CD4-positive, alpha-beta T cell treated with Interleukin-15 for 4 hours (primary cell): ENCODE measurements at places on chromosomes 11 and 22.
A peak's percentile ranks its signal among the peaks of the same experiment; 100 is the strongest.

- no peak for DNase-seq
Observed at GRCh38 chr11:130197386-130198035, 37.9 kb downstream of the ST14 start.

DNA sequence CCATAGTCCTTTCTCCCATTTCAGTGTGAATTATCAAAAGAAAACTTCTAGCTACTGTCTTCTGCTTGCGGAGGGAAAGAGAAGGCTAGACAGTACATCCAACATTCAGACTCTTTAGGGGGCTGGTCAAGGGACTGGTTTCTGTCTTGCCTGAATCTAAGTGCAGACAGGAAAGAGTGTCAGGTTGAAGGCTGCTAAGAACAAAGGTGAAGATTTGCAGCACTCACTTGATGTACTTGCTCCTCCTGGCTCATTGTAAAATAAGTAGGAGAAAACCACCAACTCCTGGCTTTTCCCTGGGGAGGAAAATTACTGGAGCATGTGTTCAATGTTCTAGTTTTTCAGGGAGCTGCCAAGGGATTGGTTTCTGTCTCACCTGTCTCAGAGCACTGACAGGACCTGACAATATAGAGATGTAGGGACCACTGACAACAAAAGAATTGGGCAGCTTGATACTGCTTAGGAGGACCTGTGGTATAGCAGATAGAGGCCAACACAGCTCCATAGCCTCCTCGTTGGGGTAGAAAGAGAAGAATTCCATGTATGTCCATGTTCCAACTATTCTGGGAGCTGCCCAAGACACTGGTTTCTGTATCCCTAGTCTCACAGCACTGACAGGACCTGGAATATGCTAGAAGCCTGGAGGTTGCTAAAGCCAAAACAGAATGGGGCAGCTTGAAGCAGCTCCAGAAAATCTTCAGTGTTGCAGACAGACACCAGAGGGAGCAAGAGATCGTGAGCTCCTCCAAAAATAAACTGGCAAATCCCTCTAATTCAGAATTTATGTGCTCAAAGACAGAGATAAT lies 39.7 kb upstream of the MMP12 start:
- no peak for DNase-seq

GRCh38 chr11:64164392-64165312 lies 1.3 kb downstream of the MACROD1 start:
- no peak for DNase-seq

GRCh38 chr11:19380375-19380774 lies 139.6 kb upstream of the E2F8 start:
- no peak for DNase-seq

- no peak for DNase-seq
Observed at GRCh38 chr11:65945430-65945911, at the start of gene TSGA10IP. TSS of gene TSGA10IP (plus strand) at chr11:65945480. CDS start at chr11:65945676, 196 bp downstream.

DNA sequence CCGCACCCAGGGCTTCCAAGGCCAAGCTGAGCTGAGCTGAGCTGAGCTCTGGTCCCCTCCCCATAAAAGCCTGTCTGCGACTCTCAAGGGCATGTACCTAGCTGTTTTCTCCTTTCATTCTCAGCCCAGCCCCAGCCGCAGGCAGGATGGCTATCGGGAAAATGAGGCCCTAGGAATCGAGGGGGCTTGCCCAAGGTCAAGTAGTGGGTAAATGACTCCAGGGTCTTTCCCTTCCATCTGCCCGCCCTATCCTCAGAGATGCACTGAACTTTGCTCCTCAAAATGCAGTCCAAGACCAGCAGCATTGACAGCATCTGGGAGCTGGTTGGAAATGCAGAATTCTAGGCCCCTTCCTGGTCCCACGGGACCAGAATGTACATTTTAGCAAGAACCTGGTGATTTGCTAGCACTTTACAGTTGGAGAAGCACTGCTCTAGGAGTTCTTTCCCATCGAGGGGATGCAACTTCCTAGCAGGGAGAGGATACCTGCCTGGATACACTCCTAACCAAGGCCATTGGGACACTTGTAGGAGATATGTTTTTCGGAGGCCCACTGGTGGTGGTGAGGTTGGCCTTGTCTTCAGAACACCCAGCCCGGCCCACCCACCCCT lies 43.2 kb upstream of the ACCSL start:
- no peak for DNase-seq

DNA sequence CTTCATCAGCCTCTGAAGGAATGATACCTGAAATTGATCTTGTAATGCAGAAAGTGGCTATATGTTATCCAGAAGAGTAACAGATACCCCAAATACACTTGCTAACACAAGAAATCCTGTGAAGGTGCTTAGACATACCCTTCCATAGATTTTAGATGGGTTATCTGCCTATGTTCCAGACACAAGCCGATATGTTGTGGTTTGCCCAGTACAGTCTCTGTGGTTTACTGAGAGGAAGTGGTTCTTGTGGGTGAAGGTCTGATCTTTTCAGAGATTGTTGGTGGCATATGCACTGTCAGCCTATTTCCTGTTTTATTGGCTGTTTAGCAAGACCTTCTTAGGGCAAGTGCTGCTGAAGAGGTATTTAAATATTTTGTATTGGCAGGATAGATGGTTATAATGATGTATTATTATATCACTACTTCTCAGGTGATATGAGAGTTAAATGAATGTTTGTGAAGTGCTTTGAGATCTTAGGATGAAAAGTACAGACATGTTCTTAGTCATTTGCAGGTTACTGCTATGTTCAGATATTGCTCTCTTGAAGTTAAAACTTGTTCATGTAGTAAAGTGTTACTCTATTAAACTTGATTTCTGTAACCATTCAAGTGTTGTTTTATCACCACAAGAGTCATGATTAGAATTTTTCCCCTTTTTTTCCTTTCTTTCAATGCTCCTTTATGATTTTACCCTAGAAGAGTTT lies 8.2 kb downstream of the ARHGEF12 start:
- peak; percentile 75 for DNase-seq

DNA sequence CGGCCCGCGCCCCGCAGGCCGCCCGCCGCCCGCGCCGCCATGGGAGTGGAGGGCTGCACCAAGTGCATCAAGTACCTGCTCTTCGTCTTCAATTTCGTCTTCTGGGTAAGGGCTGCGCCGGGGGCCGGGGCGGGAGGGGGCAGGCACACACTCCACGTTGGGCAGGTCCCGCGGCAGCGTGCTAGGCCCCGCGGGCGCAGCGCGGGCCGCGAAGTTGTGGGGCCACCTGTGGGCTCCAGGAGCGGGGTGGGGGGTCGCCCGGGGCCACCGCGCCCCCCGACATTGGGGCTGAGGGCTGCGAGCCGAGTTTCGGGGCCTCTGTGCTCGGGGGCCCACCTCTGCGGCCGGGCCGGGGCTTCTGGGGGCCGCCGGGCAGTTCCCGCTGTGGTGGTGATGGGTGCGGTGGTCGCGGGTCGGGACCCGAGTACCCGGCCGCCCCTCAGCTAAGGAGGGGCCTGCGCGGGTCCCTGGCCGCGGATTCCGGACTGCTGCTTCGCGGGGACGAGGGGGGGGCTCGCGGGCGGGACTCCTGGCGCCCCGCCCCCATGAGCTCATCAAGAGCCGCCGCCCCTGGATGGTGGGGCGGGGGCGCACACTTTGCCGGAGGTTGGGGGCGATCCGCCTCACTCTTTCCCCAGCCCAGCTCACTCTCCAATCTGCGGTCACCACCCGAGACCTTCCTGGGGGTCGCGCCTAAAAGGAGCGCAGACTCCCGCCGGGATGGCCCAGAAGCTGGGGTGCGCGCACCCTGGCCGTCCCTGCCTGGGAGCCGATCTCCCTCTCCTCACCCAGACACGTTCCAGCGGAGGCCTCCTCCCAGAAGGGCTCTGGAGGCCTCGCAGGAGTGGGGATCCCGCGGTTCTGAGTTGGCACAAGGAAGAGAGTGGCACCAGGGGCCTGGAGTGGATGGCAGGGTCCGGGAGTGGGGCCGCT lies 667 bp downstream of the CD81 start:
- DNase-seq: peak; percentile 40

GRCh38 chr11:115085461-115086210 lies 407.3 kb downstream of the NXPE2 start:
- no peak for DNase-seq

DNA sequence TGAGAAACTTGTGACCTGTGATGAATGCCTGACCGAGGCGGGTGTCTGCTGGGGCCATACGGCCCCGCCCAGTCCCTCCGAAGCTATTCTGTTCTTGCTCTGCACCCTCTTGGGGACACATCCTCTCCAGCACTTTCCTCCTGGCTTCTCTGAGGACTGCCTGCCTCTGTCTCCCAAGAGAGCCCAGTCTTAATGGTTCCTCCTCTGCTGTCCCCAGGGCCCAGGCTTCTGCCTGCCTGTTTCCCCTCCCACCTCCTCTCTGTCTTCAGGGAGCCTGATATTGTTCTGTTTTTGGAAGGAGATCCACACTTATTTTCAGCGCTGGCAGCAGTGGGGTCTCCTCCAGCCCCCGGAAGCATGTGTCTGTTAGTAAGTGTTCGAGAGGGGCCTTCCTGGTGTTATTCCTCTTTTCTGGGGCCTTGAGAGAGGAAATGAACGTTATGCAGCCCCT lies 18.7 kb downstream of the SYNGR1 start:
- DNase-seq: no peak

DNA sequence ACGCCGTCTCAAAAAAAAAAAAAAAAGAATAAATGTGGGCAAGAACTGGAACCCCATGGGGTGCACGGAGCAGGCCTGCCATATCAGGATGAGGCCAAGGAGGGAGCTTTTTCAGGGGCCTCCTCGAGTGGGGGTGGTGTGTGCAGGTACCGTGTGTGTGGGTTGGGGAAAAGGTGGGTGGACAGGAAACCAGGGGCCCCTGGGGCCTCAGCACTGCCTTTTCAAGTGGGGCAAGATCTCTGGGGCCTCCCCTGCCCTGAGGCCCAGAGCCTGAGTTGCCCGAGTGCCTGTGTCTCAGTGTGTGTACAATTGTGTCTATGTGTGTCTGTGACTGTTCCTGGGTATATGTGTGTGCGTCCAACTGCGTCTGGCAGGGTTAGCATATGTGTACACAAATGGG lies 23.8 kb downstream of the TEF start:
- DNase-seq: no peak

DNA sequence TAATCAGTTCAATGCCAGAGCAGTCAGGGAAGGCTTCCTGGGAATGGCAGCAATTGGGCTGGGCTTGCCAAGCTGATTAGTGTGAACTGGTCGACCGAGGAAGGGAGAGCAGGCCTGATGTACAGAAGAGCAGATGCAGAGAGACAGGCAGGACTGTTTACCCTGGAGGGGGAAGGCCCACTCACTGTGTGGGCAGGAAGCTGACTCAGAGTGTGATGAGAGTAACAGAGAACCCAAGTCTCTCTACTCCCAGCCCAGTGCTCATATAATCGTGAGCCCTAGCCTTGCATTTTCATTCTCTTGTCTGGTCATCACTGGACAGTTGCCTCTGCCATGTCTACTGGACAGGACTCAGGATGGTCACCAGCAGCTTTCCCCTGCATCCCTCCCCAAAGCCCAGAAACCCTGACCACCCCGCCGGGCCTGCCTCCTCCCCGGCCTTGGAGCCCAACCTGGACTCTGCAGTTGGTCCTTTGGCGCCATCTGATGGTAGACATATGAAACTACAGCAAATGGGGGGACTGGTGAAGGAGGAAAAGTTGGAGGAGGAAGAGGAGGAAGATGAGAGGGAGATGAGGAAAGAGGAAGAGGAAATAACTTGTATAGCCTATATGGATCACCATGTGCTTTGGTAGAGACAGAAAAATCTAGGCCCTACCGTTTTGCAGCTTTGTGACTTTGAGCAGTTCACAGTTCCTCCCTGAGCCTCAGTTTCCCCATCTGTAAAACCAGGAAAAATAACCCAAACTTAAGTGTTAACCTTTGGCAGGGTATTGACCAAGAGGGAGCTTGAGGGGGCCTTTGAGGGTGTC lies 43.4 kb upstream of the PRDM11 start:
- peak; percentile 81 for DNase-seq

DNA sequence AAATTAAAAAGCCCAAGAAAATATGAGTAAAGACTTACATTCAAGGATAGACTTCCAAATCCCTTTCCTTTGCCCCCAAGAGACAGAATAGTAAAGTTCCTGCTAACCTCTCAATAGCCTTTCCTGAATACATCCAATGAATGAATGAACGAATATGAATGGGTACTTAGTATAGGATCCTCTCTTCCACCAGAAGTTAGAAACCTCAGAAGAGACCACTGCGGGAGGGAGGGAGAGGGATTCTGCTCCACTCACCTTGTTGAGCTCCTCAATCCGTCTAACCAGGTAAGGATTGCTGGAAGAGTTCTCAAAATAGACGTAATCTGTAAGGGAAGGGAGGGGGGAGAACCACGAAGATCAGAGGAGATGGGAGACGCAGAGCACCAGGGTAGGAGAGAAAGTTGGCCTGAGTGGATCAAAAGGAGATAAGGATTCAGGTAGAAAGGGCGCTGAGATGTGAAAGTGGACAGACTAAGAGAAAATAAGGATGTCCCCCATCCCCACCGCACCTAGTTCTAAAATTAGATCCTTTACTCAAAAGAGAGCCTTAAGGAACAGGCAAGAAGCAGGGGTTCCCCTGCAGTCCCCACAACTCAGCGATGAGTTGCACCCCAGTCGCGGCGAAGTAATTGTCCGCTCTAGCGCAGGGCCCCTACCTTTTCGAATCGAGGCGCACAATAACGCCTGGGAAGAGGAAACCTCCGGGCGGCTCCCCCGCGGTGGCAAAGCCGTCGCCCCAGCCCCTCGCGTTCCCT lies 1.1 kb downstream of the MTA2 start:
- DNase-seq: peak; percentile 19

GRCh38 chr11:17183836-17184235 lies 23.9 kb downstream of the PIK3C2A start:
- no peak for DNase-seq

- DNase-seq: no peak
Observed at GRCh38 chr22:21829523-21829922, 37.9 kb downstream of the MAPK1 start.

DNA sequence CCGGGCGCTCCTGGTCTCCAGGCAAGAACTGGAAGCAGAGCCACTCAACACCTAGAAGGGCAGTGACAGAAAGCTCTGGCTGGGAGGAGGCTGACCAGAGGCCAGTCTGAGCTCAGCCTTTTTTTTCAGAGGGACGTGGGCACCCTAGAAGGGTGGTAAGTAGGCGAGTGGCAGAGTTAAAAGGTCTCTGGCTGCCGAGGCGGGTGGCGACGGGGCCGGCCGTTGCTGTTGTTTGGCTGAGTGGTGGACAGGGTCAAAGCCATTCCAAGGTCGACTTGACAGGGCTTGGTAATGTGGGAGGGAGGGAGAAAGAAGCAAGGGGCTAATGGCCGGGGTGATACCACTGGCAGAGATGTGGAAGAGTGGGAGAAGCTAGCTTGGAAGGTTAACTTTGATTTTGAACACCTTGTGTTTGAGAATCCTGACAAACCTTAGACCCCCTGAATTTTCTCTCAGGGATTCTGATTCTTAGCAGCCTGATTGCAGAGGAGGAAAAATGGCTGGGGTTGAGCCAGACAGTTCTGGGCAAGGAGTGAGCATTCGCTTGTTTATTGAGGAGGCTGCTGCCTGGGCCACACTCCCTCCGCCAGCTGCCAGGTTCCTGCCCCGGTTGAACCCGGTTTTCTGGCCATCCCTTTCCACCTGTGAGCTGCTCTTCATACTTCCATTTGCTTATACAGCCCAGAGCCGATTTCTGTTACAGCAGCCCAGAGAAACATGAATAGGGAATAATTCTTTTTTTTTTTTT lies 868 bp upstream of the SYCE3 start:
- DNase-seq: no peak

GRCh38 chr11:62555464-62556107 lies 9.0 kb upstream of the AHNAK start:
- peak; percentile 91 for DNase-seq

- no peak for DNase-seq
Observed at GRCh38 chr11:85843929-85844328, 11.3 kb upstream of the CCDC83 start.
